ENCODE measurements at places on chromosomes 5 and 9.

DNA sequence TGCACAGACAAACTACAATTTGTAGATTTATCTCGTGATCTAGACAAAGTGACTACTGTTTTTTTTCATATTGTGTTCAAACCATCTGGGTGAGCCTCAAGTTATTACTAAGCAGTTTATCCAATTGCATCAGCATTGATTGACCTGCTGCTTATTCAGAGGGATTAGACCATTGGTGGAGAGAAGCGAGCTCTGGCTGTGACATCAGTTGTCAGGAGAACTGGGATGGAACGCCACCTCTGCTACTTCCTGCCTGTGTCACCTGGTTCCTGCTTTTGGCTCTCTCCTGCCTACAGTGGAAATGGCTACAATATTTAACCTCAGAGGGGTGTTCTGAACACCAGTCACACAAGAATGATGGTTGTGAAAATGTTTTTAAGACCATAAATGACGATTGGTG is 12.1 kb downstream of the NR4A3 start:
- DNase-seq = no peak

- DNase-seq = no peak
Measured at GRCh38 chr9:114261987-114262386, 60.9 kb upstream of the ORM1 start.

GRCh38 chr9:96050048-96050860 is 174.8 kb downstream of the ERCC6L2 start:
- no peak for DNase-seq

GRCh38 chr5:180335614-180336233 is 17.4 kb downstream of the GFPT2 start:
- DNase-seq = no peak

- DNase-seq = no peak
Measured at GRCh38 chr9:7259544-7260241, 501.9 kb downstream of the KDM4C start.

DNA sequence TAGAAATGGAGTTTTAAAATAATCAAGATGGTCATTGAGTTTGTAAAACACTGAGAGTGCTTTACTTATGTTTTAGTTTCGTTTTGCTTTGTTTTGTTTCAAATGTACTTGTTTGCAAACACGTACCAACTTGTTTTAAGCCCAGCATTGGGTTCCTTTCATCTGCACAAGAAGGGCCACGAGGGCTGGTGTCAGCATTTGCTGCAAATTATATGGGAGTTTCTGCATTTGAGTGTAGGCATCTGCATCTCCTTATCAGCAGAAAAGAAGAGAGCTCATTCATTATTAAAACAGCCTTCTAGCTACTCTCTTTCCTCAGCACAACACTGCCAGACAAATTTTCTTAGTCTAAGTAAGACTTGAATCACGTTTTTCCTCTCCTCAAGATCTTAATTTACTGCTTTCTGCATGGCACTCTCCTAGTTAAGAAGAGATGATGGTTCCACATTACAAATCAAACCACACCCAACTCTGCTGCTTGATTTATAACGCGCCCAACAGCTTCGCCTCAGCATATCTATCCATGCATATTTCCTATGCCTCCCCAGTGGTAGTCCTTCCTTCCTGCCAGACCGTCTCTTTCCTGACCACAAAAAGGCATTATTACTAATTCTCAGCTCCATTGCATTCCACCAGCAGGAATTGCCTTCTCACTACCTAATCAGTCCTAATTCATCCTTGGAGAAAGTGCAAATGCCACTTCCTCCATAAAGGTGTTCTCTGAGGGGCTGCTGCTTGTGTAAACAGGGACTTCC is 95.2 kb upstream of the CAST start:
- DNase-seq = no peak

- peak; percentile 25 for DNase-seq
Measured at GRCh38 chr5:65243161-65243560, 238.6 kb downstream of the ADAMTS6 start.

DNA sequence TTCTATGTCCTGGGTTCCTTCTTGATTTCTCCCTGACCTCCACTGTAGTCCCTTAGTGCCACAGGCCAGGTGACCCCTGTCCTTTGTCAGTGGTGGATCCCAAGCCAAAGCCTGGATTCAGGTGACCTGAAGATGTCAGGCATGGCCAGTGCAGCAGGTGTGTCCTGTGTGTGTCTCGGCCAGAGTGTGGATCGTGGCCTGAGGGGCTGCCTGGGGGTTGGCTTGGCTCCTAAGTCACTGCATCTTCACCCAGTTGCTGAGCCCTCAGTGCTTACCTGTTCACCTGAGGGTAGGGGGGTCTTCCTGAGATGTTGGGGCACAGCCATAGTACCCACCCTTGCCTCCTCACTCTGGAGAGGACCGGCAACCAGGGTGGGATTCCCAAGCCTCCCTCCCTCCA is 61.8 kb upstream of the PITX1 start:
- DNase-seq = no peak

DNA sequence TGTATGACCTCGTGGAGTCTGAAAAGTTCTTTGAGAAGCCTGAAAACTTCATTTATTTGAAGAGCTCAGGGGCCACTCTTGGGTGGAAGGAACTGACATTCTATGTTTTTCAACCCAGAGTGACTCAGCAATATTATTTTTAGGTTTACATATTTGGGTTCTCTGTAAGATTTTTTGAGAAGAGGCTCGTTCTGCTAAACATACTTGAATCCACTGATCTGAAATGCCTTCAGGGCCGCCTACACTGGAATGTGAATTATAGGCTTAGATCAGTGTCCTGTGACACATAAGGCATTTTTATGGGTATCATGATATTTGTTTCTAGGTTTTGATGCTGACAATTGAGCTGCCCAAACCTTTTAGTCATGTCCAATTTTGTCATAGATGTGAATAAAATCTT is 86.2 kb downstream of the PSAT1 start:
- DNase-seq = no peak

DNA sequence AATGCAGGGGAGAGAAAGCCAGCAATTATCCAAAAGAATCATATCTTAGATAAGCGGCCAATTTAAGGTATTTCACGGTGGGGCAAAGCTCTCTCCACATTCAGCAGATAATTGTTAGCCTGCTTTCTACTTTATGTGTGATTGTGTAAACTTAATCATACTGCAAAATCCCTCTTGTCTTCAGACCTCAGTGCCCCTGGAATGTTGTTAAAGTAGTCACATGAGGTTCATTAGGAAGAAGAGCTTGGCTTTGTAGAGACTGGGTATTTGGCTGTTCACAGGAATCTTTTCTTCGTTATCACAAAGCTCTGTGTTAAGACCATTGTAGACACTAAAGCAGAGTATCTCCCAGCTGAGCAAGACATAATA is 127.0 kb downstream of the RFK start:
- DNase-seq = peak; percentile 94

DNA sequence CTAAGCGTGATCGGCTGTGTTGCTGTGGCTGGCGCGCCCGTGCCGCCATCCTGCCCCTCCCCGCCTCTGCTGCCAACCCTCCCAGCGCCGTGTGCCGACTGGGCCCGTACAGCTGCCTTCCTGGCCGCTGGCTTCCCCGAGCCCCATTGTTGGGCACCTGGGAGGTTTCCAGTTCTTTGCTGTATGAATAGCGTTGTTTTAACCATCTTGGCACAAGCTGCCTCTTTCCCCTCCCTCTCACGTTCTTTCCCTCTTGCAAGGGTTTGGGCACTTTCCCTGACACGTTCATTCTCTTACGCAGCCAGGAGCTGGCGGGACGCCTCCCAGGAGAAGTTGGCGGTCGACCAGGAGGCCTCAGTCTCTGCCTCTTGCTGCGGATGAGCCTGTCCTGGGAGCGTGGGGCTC is 43.1 kb upstream of the RXRA start:
- no peak for DNase-seq

DNA sequence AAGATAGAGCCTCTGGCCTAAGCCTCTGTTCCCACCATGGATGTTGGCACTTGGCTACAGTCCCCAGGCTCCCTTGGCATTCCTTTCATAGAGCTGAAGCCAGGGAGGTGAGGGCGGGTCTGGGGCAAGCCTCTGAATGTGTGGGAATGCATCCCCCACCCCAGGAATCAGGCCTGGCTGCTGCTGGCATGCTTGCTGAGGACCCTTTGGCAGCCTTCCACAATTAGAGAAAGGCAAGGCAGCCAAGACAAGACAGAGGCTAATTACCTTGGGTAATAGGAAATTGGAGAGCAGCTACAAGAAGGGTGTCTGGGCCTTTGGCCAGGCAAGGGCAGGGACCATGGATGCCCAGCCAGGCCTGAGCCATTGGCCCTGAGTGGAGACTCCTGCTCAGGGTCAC is 204.4 kb upstream of the TRIM32 start:
- DNase-seq = no peak

DNA sequence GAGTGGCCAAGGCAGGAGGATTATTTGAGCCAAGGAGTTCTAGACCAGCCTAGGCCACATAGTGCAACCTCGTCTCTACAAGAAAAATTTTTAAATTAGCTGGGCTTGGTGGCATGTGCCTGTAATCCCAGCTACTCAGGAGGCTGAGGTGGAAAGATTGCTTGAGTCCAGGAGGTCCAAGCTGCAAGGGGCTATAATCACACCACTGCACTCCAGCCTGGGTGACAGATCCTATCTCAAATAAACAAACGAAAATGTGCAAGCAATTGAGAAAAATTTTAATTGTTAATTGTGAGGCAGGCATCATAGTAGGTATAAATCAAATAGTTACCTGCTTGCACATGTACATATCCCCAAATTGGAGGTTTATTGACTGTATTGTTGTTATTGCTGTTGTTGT is 15.3 kb downstream of the ALDH7A1 start:
- no peak for DNase-seq

DNA sequence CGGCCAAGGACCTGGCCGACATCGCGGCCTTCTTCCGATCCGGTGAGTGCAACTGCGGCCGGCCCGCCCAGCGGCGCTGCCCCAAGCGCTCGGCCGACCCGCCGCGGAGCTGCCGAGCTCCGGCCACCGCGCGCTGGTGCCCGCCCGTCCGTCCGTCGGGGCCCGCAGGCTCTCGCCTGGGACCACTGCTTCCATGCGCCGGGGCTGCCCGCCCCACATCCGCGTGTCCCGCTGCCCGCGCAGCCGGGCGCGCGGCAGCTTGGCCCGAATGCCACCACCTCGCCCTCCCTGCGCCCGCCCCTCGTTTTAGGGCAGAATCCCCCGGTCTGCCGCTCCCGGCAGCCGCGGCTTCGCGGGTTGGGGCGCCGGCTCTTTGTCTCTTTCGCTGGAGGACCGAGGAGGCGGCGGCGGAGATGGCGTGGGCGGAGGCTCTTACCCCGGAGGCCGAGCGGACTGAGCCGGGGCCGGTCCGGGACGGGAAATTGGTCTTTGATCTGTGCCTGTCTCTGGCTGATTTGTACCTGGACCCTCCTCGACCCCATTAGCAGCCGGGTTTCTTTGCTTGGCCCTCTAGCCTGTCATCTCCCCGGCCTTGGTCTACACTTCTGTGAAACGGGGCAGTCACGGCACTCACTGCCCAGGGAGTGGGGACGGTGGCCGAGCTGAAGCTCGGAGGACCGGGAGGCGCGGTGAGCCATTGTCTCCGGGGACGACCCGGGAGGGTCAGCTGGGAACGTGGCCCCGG is 871 bp downstream of the TRIO start:
- no peak for DNase-seq

GRCh38 chr5:88671505-88672499 is 211.2 kb downstream of the MEF2C start:
- DNase-seq = no peak

DNA sequence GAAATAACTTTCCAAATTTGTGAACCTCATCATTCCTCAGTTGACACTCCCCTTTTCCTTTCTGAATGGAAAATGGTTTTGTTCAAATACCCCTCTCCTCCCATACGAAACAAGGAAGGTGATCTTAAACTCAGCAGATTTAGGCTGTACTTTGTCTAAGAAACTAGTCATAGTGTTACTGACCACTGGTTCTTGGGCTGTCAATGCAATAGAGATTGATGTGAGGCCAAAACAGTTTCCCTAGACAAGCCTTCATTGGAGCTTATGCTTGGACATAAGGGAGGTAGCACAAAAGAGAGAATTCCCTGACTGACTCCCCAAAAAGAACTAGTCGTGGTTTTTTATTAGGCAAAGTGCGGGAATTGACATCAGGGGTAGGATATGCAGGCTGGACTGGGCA is 5.3 kb upstream of the LNPEP start:
- no peak for DNase-seq

Measured in NCI-H1930 (cell line).